ENCODE measurements at places on chromosomes 5 and 9.

DNA sequence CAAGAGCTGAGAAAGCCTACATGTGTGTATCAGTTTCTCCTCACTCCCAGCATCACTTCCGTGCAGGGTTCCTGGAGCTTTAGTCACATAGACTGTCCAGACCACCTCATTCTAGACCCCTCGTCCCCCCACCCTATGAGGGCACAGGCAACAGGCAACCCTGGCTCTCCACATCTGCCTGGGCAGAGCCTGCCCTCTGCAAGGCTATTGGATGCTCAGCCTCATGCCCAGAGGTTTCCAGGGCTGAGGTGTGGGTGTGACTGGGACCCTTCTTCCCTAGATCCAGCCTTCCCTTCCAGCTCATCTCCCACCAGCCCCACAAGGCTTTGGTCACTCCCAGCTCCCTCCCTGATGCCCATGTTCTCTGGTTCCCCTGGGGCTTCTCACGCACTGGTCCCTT lies 161.4 kb downstream of the PAX5 start:
- DNase-seq = no peak

DNA sequence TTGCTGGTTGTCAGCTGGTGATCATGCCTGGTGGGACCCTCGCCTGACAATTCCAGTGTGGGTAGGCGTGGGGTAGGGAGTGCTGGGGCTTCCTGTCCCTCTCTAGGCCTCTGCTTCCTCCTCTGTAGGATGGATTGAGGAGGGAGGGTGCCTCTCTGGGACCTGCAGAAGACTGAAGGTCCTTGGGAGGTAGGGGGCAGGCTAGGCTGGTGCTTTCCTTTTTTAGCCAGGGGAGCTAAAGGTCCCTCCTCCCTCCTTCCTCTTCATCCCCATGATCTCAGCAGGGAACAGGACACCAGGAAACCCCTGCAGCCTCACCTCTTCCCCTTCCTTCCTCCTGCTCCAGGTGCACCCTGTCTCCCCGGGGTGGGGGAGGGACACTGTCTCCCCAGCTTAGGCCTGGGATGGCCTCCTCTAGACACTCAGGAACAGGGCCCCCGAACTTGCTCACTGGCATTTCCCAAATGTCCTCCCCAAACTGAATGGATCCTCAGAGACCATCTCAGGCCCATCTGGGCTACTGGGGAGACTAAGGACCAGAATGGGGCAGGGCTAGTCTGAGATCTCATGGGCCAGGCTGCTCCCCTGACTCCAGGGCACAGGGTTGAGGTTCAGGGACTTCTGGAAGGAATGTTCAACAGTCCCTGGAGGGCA lies 8.4 kb downstream of the SH2D3C start:
- DNase-seq = no peak

GRCh38 chr9:133238851-133239532 lies 29.9 kb upstream of the OBP2B start:
- DNase-seq = no peak

DNA sequence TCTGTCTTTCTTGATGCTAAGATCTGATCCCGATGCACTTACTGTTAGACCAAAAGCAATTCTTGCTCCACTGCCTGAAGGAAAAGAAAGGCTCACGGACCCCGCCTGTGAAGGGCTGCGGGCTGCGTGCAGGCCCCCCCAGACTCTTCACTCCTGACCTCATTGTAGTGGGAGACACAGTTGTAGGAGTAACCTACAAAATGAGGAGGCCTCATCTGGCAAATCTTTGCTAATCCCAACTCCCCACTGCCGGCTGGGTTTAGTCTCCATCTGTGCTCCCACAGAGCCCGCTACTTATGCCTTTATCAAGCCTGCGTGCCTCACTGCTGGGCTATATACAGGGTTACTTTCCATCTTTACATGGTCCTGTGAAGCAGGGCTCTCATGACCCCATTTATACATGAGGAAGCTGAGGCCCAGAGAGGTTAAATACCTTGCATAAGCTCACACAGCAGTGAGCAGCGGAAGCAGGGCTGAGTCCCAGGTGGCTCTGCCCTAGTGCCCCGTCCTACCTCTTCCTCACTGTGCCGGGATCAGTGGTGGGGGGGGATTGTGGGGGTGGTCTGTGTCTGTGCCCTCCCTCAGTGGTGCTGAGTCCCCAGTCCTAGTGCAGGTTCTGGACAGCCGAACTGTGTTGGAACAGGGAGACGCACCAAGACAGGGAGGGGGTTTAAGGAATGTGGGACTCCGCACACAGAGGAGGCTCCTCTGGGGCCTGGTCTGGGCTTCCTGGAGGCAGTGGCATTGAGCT lies 43.9 kb upstream of the RNF130 start:
- DNase-seq = no peak

GRCh38 chr5:80083101-80083890 lies 48.1 kb downstream of the THBS4 start:
- peak; percentile 12 for DNase-seq

GRCh38 chr9:128429513-128430086 lies 8.9 kb downstream of the CERCAM start:
- no peak for DNase-seq

DNA sequence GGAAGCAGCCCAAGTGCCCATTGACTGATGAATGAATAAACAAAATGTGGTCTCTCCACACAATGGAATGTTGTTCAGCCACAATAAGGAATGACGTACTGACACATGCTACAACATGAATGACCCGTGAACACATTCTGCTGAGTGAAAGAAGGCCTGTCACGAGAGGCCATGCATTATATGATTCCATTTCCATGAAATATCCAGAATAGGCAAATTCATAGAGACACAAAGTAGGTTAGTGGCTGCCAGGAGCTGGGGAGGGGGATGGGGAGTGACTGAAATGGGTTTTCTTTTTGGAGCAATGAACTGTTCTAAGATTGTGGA lies 41.4 kb downstream of the BICD2 start:
- peak; percentile 92 for DNase-seq

GRCh38 chr5:2525351-2525750 lies 226.1 kb downstream of the IRX2 start:
- no peak for DNase-seq

DNA sequence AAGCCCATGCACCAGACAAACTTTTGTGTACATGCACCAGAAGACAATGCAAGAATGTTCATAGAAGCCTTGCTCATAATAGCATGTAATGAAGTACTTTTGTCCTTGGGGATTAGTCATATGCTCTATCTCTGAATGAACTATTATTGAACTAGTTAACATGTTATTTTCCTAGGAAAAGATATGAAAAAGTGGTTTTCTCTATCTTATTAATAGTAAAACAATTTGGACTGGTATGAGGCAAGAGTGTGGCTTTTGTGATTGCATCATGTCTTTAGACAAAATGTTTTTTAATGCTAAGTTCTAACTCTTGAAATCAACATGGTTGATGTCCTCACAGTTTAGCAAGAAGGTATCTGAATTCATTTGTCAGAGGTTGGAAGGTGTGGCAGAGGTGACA lies 55.7 kb upstream of the SPDL1 start:
- no peak for DNase-seq

- no peak for DNase-seq
These were observed 12.8 kb downstream of the SPATA9 start for GRCh38 chr5:95669985-95670384.

GRCh38 chr5:133287500-133287899 lies 235.7 kb downstream of the HSPA4 start:
- no peak for DNase-seq

- no peak for DNase-seq
These were observed 59.6 kb upstream of the ADAMTS19 start for GRCh38 chr5:129400395-129400983.

DNA sequence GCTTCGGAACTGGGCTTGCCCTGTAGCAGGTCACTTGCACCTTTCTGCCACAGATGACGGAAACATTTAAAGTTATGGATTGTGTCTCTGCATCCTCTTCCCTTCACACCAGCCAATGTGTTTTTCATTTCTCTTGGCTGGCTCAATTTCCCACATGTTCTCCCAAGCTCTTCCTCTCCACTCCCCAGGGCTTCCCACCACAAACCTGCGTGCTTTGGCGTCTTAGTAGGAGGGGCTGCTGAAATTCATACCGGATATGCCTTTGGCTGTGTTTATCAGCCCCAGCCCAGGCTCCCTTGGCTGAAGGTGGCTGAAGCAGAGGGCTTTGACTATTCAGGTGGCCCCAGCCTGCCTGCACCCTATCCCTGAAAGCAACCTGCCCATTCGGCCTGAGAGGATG lies 32.1 kb downstream of the ADRB2 start:
- no peak for DNase-seq

DNA sequence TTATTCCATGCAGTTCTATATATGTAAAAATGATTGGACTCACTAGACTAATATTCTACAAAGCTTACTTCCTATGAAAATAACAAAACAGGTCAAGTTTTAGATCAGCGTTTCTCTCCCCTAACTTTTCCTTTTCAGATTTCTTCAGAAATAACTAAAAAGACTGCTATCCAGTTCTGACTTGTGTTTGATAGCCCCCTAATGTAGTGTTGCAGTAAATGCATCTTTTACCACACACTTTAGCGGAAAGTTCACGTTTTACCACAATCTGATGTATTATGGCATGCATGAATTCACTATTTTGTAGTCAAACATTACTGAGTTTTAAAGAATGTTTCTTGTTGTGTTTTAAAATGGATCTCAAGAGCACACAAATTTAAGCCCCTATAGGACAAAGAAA lies 292.7 kb downstream of the RAB3C start:
- no peak for DNase-seq

DNA sequence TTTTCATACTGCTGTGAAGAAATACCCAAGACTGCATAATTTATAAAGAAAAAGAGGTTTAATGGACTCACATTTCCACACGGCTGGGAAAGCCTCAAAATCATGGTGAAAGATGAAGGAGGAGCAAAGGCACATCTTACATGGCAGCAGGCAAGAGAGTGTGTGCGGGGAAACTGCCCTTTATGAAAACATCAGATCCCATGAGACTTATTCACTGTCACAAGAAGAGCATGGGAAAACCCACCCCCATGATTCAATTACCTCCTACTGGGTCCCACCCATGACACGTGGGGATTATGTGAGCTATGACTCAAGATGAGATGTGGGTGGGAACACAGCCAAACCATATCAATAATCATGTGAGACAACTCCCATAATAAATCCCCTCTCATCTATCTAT lies 8.7 kb downstream of the TTC39B start:
- DNase-seq = no peak

- DNase-seq = no peak
These were observed 146.8 kb upstream of the FBXL17 start for GRCh38 chr5:108528655-108529054.

DNA sequence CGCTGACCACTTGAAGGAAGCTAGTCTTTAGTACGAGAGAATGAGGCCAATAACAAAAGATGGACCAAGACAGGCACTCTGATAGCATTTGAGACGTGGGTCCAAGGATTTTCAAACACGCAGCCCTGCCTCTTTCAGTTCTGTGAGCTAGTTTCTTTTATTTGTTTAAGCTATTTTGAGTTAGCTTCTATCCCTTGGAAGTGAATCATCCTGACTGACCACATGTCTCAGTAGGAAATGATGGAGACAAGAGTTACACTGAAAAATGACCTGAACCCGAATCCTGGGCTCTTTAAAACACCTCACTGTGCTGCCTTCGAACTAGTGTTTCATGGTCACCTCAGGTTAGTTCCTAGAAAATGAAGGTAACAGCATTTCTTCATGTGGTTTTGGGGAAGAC lies 9.9 kb downstream of the TEK start:
- no peak for DNase-seq

DNA sequence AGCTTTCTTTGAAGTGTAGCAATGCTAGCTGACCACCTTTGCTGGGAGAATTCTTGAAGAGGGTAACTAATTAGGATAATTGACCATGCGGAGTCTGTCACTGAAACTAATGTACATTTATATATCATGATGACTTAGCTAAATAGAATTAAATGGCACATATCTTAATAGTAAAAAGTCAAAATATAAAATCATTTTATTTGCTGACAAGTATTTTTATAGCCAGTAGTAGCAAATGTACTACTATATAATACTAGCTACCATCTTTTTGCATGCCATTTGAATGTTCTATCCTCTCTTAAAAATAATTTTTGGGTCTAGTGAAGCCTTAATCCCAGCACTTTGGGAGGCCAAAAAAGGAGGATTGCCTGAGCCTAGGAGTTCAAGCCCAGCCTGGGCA lies 605.8 kb upstream of the COX7C start:
- DNase-seq = no peak

DNA sequence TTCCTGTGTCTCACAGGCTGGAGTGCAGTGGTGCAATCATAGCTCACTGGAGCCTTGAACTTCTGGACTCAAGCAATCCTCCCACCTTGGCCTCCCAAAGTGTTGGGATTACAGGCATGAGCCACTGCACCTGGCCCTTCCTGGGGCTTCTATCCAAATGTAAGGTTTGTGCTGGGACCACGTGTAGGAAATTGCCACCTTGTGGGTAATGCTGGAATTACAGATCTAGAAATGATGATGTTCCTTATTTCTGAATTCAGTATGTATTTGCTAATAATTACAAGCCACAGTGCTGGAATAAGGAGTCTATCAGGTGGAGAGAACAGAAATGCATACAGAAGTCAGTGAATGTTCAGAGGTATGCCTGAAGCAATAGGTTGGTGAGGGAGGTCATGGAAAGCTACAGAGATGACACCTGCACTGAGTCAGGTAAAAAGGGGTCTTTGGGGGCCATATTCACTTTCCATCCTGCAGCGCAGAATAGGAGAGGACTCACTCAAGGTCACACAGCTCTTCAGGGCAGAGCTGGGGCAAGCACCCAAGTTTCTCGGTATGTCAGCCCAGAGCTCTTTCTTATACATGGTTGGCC lies 8.8 kb upstream of the IGFBPL1 start:
- no peak for DNase-seq

GRCh38 chr9:131578021-131578420 lies 32.7 kb downstream of the PRRT1B start:
- DNase-seq = no peak

DNA sequence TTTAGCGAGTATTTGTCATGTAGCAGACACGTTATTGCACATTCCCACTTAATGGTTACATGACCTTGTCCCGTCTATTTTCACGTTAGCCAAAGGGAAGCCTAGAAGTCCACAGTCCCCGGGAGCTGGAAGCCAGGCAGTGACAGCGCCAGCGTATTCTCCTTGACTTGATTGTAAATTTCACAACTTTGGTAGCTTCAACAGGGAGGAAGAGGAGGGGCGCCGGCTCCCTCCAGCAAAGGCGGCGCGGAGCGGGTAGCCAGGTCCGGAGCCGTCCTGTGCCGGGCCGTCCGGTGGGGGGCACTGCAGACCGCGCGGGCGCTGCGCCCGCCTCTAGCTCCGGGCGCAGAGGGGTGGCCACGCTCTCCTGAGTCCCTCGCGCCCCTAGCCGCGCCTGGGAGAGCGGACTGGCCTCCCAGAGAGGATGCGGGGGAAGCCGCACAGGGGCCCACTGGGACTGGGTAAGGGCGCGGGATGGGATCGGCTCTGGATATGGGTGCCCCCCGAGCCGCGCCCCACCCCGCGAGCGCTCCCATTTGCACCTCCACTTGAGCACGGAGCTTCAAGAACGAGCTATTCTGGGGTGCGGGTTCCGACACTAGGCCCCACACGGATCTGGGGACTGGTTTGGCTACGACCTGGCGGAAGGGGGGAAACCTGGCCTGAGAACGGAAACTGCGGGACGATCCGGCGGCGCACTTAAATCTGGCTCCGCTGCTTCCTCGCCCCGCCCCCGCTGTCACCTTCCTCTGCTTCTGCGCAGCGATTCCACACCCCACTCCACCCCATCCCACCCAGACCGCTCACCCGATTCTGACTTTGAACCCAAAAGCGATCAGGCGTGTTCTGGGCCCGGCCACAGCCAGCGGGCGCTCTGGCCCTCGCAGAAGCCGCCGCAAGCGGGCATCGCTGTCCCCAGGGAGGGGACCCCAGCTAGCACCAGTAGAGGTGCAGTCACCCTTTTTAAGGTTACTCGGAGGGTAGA lies 23.8 kb downstream of the KLF4 start:
- DNase-seq = no peak

- DNase-seq = no peak
These were observed 89.7 kb downstream of the HRH2 start for GRCh38 chr5:175747539-175748060.

- DNase-seq = no peak
These were observed 9.1 kb downstream of the CHMP5 start for GRCh38 chr9:33273972-33274328.

Measured in epithelial cell of prostate (primary cell).